Progenitor cell of endocrine pancreas (in vitro differentiated cells): ENCODE measurements at places on chromosomes 5 and 9. TPM values are rescaled to one million over a fixed set of nuclear protein-coding genes. Genes with fewer than 3 reads are reported as not detected.

- H3K27me3 ChIP-seq: no peaks in the 10 kb centered on the region
- DNase-seq: no peak
- no peak overlapping the region for H3K27ac ChIP-seq
- no peak overlapping the region for H3K4me3 ChIP-seq
- no peaks in the 10 kb centered on the region for H3K4me1 ChIP-seq
Measured at GRCh38 chr5:103145196-103145595, 25.1 kb downstream of the PPIP5K2 start.

DNA sequence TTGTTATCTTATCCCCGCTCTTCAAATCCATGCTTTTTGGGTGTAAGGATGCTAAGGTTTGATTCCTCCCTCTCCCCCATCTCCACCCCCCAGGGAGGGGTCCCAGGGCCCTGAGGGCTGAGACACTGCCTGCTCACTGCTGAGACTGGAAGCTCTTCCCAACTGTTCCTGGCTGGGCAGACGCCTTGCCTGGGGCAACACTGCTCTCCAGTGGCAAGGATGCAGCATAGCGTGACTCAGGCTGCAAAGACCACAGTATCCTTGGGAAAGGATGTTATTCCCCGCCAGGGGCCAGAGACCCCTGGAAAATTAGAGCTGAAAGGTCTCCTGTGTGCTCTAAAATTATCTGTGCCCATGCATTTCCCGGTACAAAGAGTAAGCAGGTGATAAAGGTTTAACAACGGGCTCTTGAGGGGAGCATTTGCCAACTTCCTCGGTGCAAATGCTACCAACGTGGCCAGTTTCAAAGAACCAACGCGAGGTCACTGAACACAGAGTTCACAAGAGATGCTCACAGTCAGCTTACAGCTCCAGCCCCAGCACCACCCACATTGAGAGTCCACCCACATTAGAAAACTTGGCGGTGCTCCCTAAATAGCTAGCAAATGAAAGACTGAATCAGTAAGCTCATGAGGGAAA lies 271.9 kb downstream of the NSG2 start:
- H3K27me3 ChIP-seq: peaks cover 74% of the 10 kb centered on the region
- no peak overlapping the region for H3K4me3 ChIP-seq
- peak; percentile 39 for DNase-seq
- H3K4me1 ChIP-seq: no peaks in the 10 kb centered on the region
- H3K36me3 ChIP-seq: no peaks in the 10 kb centered on the region
- no peak overlapping the region for H3K27ac ChIP-seq

GRCh38 chr9:115225459-115226116 lies 107.6 kb upstream of the TNC start:
- no peak for DNase-seq
- H3K27me3 ChIP-seq: no peaks in the 10 kb centered on the region
- H3K4me1 ChIP-seq: no peaks in the 10 kb centered on the region
- H3K36me3 ChIP-seq: no peaks in the 10 kb centered on the region

GRCh38 chr5:168988699-168989098 lies 312.2 kb downstream of the SLIT3 start:
- peaks cover 21% of the 10 kb centered on the region for H3K4me1 ChIP-seq
- no peak overlapping the region for H3K27ac ChIP-seq
- H3K36me3 ChIP-seq: no peaks in the 10 kb centered on the region
- DNase-seq: no peak
- H3K27me3 ChIP-seq: peaks cover 57% of the 10 kb centered on the region

GRCh38 chr9:113331780-113332179 lies 8.3 kb downstream of the WDR31 start:
- H3K36me3 ChIP-seq: peaks cover 4% of the 10 kb centered on the region
- H3K27ac ChIP-seq: no peak overlapping the region
- peaks cover 10% of the 10 kb centered on the region for H3K4me1 ChIP-seq

GRCh38 chr9:135045264-135045927 lies 42.1 kb upstream of the OLFM1 start:
- H3K4me1 ChIP-seq: no peaks in the 10 kb centered on the region
- H3K27ac ChIP-seq: no peak overlapping the region
- DNase-seq: no peak
- peaks cover 28% of the 10 kb centered on the region for H3K27me3 ChIP-seq
- H3K4me3 ChIP-seq: no peak overlapping the region
- H3K36me3 ChIP-seq: no peaks in the 10 kb centered on the region

DNA sequence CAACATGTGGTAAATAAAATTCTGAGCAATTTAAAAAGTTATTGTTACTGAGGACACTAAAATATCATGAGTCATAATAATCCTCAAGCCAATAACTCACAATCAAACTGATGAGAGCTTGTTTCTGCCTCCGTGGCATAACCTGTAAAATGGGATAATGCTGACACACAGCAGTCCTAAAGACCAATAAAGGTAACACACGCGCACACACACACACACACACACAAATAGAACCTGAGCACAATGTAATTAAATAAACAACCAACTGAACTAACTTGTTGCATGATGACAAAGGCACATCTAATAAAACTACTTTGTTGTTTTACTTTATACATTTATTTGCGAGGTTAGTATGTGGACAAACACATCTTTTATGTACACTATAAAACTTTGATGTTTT lies 358.2 kb downstream of the BNC2 start:
- H3K4me3 ChIP-seq: no peak overlapping the region
- peaks cover 12% of the 10 kb centered on the region for H3K27me3 ChIP-seq
- H3K36me3 ChIP-seq: no peaks in the 10 kb centered on the region

DNA sequence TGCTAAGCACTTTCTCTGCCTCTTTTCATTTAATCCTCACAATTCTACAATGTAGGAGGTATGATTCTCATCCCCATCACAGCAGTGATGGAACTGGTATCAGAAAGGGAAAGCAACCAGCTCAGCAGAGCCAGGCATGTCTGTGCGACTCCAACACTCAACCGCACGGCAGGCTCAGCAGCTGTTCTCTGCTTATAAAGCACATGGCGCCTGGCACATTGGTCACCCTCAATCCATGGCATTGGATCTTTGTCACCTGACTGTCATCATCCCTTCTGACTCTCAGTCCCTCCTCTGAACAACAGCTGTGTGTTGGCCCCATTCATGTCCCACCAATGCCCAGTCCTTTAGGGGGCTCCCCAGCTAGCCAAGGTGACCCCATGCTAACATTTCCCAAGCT lies 45.1 kb upstream of the HAND1 start:
- H3K4me3 ChIP-seq: no peak overlapping the region
- no peaks in the 10 kb centered on the region for H3K36me3 ChIP-seq
- no peak for DNase-seq
- H3K27me3 ChIP-seq: peaks cover 56% of the 10 kb centered on the region

- peaks cover 2% of the 10 kb centered on the region for H3K36me3 ChIP-seq
- no peak for DNase-seq
- no peak overlapping the region for H3K27ac ChIP-seq
- H3K4me3 ChIP-seq: no peak overlapping the region
- H3K27me3 ChIP-seq: peaks cover 7% of the 10 kb centered on the region
Measured at GRCh38 chr9:133727277-133727875, 10.8 kb downstream of the SARDH start.

- no peak for DNase-seq
- no peaks in the 10 kb centered on the region for H3K36me3 ChIP-seq
- no peak overlapping the region for H3K27ac ChIP-seq
- peaks cover 57% of the 10 kb centered on the region for H3K27me3 ChIP-seq
Measured at GRCh38 chr5:148633067-148633377, 21.3 kb downstream of the HTR4 start.

DNA sequence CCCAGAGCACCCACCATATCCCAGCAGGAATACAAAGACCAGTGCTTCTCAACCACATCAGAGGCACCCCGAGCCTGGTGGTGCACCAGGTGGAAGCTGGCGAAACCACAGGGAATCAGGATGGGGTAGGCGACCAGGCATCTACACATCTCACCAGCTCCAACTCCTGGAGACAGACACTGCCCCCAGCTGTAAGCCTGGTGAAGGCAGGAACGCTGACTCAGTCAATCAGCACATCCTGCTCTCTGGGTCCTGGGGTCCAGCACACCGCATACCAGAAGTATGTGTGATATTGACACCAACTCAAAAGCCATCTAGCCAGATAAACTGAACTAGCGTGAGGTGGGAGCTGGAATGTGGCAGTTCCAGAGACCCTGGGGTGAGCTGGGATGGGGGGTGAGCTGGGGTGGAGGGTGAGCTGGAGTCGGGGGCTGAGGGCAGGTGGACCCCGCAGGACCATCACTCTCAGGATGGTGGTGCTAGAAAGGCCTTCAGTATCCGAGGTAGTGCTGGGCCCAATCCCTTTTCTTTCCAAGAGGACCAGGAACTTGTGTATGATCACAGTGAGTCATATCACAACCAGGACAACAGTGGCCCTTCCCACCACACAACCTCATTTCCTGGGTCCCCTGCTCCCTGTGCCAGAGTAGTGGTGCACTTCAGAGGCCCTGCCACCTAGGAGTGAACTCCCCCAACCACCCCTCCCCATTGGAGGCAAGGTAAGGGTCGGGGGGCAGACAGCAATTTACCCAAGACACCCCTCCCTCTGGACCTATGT lies 2.5 kb downstream of the DBN1 start:
- peak overlapping the region; percentile 82 for H3K4me3 ChIP-seq
- DNase-seq: no peak
- H3K4me1 ChIP-seq: peaks cover 26% of the 10 kb centered on the region
- H3K27ac ChIP-seq: peak overlapping the region; percentile 92
- H3K36me3 ChIP-seq: peaks cover 22% of the 10 kb centered on the region

- H3K36me3 ChIP-seq: no peaks in the 10 kb centered on the region
- no peak overlapping the region for H3K4me3 ChIP-seq
- H3K27ac ChIP-seq: no peak overlapping the region
- H3K27me3 ChIP-seq: no peaks in the 10 kb centered on the region
Measured at GRCh38 chr5:122172207-122172606, 42.9 kb downstream of the ZNF474 start.

DNA sequence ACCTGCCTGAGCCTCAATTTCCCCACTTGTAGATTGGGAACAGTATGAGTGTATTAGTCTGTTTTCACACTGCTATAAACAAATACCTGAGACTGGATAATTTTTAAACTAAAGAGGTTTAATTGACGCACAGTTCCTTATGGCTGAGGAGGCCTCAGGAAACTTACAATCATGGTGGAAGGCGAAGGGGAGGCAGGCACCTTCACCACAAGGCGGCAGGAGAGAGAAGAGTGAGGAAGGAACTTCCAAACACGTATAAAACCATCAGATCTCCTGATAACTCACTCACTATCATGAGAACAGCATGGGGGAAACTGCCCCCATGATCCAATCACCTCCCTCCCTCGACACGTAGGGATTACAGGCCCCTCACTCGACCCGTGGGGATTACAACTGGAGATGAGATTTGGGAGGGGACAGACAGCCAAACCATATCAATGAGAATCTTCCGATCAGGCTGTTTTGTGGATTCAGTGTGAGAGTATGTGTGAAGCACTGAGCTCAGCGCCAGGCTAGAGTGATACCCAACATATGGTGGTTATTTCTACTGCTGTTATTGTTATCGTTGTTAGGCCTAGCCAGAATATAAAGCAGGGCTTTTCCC lies 14.6 kb upstream of the LMX1B start:
- H3K27me3 ChIP-seq: peaks cover 22% of the 10 kb centered on the region
- no peak overlapping the region for H3K4me3 ChIP-seq
- H3K27ac ChIP-seq: no peak overlapping the region
- no peak for DNase-seq

DNA sequence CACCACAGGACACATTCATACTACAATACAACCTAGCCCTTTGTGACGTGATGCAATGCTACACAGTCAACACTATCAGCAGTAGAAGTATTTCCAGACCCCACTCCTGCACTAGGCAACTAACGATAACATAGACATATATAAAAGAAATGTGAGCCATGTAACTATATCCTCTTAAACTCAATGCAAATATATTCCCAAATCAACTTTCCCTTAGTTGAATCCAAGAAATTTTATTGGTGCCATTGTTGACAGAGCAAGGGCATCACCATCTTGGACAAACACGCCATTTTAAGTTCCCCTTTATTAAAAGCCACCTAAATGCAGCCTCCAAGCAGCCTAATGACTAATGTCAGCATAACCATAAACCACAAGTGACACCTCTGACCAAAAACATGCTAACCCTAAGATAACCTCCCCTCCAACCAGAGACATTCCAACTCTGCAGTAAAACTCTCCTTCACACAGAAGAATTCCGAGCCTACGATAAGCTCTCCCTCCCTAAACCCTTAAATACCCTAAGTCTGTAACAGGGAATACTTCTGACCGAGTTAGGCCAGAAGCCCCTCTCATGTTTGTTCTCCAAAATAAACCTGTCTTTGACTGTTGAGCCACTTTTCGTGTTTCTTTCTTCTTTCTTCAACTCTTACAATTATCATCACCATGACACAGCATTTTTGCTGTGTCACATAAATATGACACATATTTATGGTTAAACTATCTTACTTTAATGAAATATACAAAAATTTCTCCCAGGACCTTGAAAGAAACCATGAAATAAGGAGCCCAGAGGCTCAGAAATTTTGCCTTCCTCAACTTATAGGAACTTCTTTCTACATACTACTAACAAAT lies 1497.8 kb downstream of the EFNA5 start:
- no peaks in the 10 kb centered on the region for H3K4me1 ChIP-seq
- no peaks in the 10 kb centered on the region for H3K36me3 ChIP-seq
- H3K27ac ChIP-seq: no peak overlapping the region
- H3K4me3 ChIP-seq: no peak overlapping the region
- no peak for DNase-seq
- H3K27me3 ChIP-seq: no peaks in the 10 kb centered on the region

- H3K27me3 ChIP-seq: peaks cover 16% of the 10 kb centered on the region
- H3K4me1 ChIP-seq: no peaks in the 10 kb centered on the region
- H3K27ac ChIP-seq: no peak overlapping the region
- H3K36me3 ChIP-seq: no peaks in the 10 kb centered on the region
- DNase-seq: no peak
Measured at GRCh38 chr5:148816357-148816756, 10.1 kb upstream of the ADRB2 start.

DNA sequence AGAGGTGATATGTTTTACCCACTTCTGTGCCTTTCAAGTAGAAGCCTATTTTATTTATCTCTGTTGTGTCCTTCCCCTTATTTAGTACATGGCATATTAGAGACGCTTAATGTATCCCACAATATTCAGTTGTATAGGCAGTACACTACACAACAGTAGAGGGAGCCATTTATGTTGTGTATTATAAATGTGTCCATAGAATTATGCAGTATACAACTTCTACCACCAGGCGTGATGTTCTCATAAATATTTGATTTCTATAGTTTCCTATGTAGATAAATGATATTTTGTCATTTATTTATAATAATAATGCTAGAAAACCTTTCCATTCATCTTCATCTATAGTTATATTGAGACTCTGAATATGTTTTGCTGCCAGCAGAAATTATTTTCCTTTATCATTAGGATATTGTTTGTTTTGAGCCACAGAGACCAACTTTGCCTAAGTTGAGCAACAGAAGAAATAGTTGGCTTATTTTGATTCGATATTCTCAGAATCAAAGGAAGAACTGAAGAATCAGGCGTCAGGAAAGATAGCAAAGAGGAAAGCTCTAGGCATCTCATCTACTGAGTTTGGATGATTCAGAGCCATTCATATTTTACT lies 81.7 kb downstream of the ADAMTS19 start:
- H3K36me3 ChIP-seq: peaks cover 18% of the 10 kb centered on the region
- H3K4me3 ChIP-seq: no peak overlapping the region
- H3K27ac ChIP-seq: no peak overlapping the region

Gene MRPL22
- total RNA-seq: 48.9 and 57.1 TPM in 2 replicates

Gene GARIN3
- not detected in 2 replicates for total RNA-seq

Gene CATSPER3
- 1.3 and 1.4 TPM in 2 replicates for total RNA-seq

Gene SPINK4
- total RNA-seq: 0.91 TPM in 1 of 2 replicates, not detected in the other

Gene AGXT2
- not detected in 2 replicates for total RNA-seq

Gene ABCA1
- 34.1 and 41.1 TPM in 2 replicates for total RNA-seq

Gene TGFBR1
- total RNA-seq: 93.8 and 96.6 TPM in 2 replicates

Gene ZNF483
- total RNA-seq: 20.3 and 21.7 TPM in 2 replicates

Gene IL12B
- not detected in 2 replicates for total RNA-seq

Gene FAM81B
- total RNA-seq: 0.42 TPM in 1 of 2 replicates, not detected in the other

Gene CFAP90
- 2.1 and 2.8 TPM in 2 replicates for total RNA-seq
